ENCODE measurements at places on chromosomes 5 and 9.

DNA sequence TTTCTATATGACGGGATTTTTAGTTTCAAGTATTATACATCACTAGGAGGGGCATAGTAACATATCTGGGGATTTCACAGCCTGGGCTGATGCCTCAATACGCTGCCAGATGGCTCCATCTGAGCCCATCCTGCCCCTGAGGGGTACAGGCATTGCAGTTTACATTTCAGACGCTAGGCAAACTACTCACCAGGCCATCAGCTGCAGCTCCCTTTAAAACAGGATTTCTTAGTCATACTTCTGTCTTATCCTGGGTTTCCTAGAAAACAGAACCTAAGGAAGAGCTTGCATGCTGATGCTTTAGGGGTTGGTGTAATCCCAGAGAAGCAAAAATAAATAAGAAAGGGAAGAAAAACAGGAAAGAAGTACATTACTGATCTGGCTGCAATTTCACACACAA is 372.8 kb upstream of the PIK3R1 start:
- DNase-seq, result no peak

DNA sequence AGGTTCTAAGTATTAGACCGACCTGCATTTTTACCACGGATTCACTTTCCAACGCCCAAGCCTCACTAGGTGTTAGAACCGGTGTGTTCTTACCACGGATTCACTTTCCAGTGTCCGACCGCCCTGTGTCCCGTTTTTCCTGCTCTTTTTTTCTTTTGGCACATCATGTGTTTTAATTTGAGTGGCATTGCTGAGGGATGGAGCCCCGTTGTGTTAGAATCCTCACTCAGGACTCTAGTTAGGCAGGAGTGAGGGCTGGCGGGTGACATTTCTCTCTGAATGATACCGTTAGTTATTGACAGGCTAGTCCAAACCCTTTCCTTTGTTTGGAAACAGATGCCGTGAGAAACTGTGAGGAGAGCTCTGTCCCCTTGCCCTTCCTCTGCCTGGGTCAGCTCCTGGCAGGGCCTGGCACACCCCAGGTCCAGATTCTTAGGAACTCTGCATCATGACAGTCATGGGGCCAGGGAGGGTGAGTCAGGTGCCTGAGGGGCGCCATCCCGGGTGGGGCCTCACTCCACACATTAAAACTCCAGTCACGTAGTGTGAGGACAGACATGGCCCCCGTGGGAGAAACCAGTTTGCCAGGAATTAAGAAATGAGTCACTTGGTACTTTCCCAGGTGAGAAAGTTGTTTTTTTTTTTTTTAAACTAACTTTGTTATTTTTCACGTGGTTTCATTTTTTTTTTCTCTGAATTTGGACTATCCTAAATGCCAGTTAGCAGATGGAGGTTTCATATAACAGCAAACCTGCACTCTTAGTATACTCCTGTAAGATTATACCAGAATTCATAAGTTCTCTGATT is 15.8 kb downstream of the EXOC3 start:
- peak; percentile 25 for DNase-seq

DNA sequence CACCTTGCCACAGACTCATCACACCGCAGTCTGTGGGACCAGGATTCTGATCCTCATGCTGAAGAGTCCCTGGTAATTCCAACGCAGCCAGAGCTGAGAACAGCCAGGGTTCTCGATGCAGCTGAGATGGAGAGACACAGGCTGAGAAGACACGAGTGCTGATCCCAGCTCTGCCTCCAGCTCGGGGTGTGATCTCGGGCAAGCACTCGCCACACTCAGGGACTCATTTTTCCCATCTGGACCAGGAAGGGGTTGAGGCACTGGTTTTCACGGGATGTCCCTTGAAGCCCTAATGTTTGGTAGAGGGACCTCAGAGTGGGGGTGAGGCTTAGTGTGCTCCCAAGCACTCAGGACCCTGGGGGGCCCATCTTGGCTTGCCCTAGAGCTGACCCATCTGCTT is 200.4 kb downstream of the CDK5RAP2 start:
- no peak for DNase-seq

GRCh38 chr5:34685485-34686165 is 29.5 kb downstream of the RAI14 start:
- DNase-seq, result no peak

- no peak for DNase-seq
Observed at GRCh38 chr5:121763665-121764064, 88.0 kb upstream of the FTMT start.

- no peak for DNase-seq
Observed at GRCh38 chr5:73911761-73912393, 285.9 kb downstream of the ARHGEF28 start.

DNA sequence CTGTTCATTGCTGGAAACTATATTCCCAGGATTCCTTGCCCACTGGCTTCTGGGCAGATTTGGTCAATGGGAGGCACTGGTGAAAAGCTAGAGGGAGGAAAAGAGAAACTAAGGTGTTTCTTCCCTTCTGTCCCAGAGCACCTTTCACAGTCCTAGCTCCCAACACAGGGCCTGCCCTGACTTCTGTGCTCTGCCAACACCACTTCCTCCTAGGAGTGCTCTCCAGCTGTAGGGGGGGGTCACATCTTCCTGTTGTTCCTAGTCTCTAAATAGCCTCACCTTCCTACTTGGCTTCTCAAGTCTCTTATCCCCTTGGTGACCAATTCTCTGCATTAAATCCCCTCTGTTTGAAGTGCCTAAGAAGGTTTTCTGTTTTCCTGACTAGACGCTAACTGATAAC is 115.4 kb downstream of the ADRB2 start:
- no peak for DNase-seq
